ENCODE measurements at places on chromosomes 1 and 21.

GRCh38 chr1:188386161-188386560, 1557.4 kb downstream of the PLA2G4A start:
- no peak for DNase-seq

GRCh38 chr1:185869590-185869989, 135.4 kb downstream of the HMCN1 start:
- DNase-seq: no peak

GRCh38 chr21:36591326-36591970, 107.5 kb upstream of the SIM2 start:
- DNase-seq: no peak

GRCh38 chr1:175823406-175823805, 80.0 kb upstream of the TNR start:
- DNase-seq: no peak

- no peak for DNase-seq
Observed at GRCh38 chr1:164864161-164864560, 305.2 kb downstream of the PBX1 start.

- no peak for DNase-seq
Observed at GRCh38 chr1:22677931-22678896, 25.2 kb downstream of the C1QB start.

- no peak for DNase-seq
Observed at GRCh38 chr1:161988413-161988812, 35.3 kb downstream of the OLFML2B start.

GRCh38 chr21:14866859-14867765, 197.7 kb downstream of the NRIP1 start:
- DNase-seq: no peak

- no peak for DNase-seq
Observed at GRCh38 chr1:197918807-197919345, 1.7 kb downstream of the LHX9 start.

GRCh38 chr1:1122078-1122811, 6.4 kb upstream of the C1orf159 start:
- peak; percentile 91 for DNase-seq

GRCh38 chr1:247304031-247304430, 27.6 kb downstream of the ZNF496 start:
- DNase-seq: no peak

DNA sequence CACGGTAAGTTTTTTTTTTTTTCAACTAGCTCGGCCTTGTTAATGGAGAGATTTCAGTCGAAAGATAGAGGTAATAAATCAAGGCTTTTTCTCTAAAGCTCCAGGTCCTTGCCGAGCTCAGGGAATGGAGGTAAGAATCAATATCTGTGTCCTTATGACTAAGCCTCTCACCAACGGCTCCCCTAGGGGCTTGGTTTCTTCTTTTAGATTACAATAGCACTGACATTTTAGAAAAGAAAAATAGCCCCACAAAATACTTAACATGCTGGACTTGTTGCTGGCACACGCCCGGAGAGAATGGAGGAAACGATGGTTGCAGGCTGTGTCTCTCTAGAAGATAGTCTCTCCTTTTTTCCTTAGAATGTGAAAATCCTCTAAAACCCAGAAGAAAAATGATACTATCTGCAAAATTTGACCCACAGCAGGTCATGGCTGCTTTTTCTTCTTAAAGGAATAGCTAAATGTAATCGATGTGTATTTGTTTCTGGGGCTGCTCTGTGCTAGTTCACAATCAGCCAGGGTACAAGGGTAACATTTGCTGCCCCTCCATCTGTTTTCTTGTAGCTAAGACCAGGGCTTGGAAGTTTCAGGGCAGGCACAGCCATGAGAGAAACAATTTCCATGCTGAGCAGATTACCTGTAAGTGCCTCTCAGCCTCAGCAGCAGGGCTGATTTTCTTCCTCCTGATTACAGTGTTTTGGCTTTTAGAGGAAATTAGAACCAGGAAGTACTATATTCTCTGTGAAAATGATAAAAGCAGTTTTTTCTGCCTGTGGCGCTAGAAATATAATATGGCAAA, 86.2 kb upstream of the GNG12 start:
- peak; percentile 14 for DNase-seq

DNA sequence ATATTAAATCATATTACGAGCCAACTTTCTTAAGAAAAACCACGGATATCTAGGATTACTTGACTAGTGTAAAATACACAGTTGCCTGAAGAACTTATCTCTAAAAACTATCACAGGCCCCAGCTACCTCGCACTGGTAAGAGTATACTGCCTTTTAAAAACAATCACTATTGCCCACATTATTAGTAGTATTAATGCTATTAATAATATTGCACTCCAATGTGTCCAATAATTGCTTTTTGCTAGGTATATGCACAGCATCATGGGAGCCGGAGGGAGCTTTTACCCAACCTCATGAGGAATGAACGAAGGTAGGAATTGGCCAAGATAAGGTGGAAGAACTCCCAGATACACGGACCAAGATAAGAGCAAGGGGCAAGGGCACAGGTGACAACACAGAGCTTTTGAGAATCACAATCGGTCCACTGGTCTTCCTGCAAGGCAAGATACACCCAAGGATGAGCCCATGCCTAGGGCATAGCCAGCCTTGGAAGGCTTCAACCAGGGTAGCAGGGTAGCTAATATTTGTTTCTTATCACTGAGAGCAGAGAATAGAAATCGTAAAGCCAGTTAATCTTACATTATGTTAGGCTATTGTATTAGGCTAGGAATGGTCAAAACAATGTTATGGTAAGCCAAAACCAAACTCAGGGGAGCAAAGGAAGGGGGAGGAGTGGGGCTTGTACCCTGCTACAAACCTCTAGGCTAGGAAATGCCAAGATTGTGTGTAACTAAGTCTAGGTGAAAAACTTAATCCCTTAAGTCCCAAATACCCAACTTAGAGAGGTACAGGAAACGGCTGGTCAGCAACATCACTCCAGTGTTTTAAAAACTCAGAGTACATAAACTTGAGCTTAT, 9.4 kb downstream of the GLUL start:
- no peak for DNase-seq

DNA sequence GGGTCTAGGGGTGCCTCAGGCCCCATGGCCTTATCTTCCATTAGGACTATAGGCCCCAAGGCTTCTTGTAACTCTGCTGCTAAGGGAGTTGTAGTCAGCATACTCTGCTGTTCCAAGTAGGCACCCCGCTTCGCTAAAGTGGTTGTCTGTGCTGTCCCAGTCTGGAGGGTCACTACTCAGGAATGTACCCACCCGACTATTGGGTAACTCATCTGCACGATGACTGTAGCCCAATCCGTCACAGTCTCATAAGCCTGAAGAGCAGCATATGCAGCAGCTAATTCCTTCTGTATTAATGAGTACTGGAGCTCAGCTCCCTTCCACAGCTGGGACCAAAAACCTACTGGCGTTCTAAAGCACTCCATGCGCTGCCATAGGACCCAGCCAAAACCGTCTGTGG, 111.0 kb downstream of the GDAP2 start:
- no peak for DNase-seq

DNA sequence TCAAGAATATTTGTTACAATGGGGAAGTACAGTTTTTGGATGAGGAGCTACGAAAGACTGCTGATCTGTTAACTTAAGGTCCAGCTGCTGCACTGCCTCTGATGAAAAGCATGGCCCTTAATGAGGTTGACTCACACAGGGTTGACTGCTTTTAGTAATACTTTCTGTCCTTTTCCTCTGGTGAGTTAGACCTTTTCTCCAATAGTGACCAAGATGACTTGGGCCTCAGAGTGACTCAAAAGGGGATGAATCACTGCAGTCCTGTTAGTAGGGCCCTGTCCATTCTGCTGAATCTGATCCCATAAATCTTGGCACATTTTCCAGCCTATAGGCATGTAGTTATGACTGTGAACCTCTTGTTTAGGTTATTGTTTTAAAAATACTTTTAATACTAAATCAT, 2.7 kb downstream of the DISP1 start:
- peak; percentile 54 for DNase-seq

- DNase-seq: no peak
Observed at GRCh38 chr1:9774712-9775679, 48.8 kb downstream of the CLSTN1 start.

GRCh38 chr21:44828362-44829056, 10.6 kb upstream of the SUMO3 start:
- peak; percentile 10 for DNase-seq

GRCh38 chr1:101376121-101377083, 139.6 kb downstream of the S1PR1 start:
- DNase-seq: no peak

GRCh38 chr1:206784471-206784903, 12.2 kb upstream of the IL10 start:
- DNase-seq: no peak

DNA sequence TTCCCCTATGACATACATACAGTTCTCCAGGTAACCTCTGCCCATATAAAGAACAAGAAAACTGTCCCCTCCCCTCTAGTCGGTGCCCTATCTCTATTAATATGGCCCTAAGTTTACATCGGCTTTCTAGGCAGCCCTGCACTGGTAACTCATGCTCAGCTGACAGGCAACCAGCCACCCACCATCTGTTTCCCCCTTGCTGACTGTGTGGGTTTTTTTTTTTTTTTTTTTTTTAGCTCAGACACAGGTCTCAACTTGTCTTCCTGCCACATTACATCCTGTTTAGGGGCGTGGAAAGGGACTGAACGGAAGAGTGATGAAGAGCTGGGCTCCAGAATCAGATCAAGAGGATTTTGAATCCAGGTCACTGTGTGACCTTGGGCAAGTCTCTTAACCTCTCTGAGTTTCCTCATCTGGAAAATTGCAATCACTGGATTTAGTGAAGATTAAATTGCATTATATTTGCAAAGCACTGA, 14.0 kb downstream of the LAPTM5 start:
- DNase-seq: peak; percentile 57

Data from DMS53 (cell line).